ENCODE measurements at places on chromosomes 13 and 19.

GRCh38 chr13:77544355-77544754 lies 8.8 kb downstream of the SCEL start:
- H3K4me3 ChIP-seq: peak overlapping the region; percentile 44
- H3K27ac ChIP-seq: peak overlapping the region; percentile 73
- H3K27me3 ChIP-seq: no peaks in the 10 kb centered on the region
- peaks cover 4% of the 10 kb centered on the region for H3K36me3 ChIP-seq
- peaks cover 8% of the 10 kb centered on the region for H3K4me1 ChIP-seq

DNA sequence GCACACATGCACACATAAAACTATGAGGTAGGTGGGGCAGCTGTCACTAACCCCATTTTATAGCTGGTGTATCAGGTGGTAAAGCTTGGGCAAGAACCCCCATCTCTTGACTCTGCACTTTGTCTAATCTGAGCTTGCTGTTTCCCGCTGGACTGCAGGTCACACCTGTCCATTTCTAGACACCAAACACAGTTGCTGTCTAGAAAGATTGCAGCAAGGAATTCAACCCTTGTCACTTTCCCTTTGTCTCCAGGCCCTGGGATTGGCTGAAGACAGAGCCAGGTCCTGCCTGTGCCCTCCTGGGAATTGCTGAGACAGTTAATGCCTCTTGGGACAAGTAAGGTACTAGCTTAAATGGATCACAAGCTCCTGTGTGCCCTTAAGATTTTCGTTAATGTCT lies 83.8 kb downstream of the RNASEH2B start:
- H3K36me3 ChIP-seq: no peaks in the 10 kb centered on the region
- H3K27me3 ChIP-seq: peaks cover 3% of the 10 kb centered on the region
- H3K27ac ChIP-seq: no peak overlapping the region
- peaks cover 65% of the 10 kb centered on the region for H3K4me1 ChIP-seq

- no peaks in the 10 kb centered on the region for H3K4me1 ChIP-seq
- no peak overlapping the region for H3K27ac ChIP-seq
- no peaks in the 10 kb centered on the region for H3K36me3 ChIP-seq
These were observed 176.4 kb downstream of the KCTD12 start for GRCh38 chr13:76709851-76710250.

DNA sequence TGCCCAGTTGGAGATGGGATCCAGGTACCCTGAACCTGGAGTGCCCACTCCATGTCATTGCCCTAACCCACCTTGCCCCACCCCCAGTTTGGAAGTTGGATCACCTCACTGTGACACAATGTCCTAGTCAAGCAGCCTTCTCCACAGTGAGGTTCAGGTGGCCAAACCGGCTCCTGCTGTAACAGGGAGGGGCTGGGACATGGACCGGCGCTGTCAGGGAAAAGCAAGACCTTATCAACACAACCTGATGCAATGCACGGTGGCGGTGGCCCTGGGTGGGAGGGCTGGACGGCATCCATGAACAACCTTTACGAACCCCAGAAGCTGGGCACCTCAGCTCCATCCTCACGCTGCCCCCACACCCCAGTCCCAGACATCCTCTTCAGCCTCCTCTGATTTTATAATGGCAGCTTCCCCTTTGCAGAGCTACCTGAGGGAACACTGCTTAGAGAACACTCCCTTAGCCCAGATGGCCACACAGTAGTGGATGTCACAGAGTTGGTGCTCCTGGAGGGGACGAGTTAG lies 1.6 kb upstream of the KRTDAP start:
- DNase-seq: no peak
- H3K27ac ChIP-seq: peak overlapping the region; percentile 24
- H3K4me3 ChIP-seq: no peak overlapping the region
- H3K4me1 ChIP-seq: no peaks in the 10 kb centered on the region

- no peak for DNase-seq
- no peak overlapping the region for H3K4me3 ChIP-seq
- no peaks in the 10 kb centered on the region for H3K27me3 ChIP-seq
- H3K27ac ChIP-seq: no peak overlapping the region
- no peaks in the 10 kb centered on the region for H3K36me3 ChIP-seq
- no peaks in the 10 kb centered on the region for H3K4me1 ChIP-seq
These were observed 102.0 kb downstream of the CACNA1A start for GRCh38 chr19:13404236-13404635.

GRCh38 chr19:48770734-48771472 lies 15.6 kb downstream of the FGF21 start:
- peaks cover 12% of the 10 kb centered on the region for H3K27me3 ChIP-seq
- peak overlapping the region; percentile 94 for H3K27ac ChIP-seq
- DNase-seq: no peak
- H3K36me3 ChIP-seq: no peaks in the 10 kb centered on the region
- H3K4me1 ChIP-seq: peaks cover 8% of the 10 kb centered on the region

Measured in type B pancreatic cell (in vitro differentiated cells).